Cortex of kidney (tissue), 1 donor: ENCODE measurements at places on chromosomes 6 and 20.

DNA sequence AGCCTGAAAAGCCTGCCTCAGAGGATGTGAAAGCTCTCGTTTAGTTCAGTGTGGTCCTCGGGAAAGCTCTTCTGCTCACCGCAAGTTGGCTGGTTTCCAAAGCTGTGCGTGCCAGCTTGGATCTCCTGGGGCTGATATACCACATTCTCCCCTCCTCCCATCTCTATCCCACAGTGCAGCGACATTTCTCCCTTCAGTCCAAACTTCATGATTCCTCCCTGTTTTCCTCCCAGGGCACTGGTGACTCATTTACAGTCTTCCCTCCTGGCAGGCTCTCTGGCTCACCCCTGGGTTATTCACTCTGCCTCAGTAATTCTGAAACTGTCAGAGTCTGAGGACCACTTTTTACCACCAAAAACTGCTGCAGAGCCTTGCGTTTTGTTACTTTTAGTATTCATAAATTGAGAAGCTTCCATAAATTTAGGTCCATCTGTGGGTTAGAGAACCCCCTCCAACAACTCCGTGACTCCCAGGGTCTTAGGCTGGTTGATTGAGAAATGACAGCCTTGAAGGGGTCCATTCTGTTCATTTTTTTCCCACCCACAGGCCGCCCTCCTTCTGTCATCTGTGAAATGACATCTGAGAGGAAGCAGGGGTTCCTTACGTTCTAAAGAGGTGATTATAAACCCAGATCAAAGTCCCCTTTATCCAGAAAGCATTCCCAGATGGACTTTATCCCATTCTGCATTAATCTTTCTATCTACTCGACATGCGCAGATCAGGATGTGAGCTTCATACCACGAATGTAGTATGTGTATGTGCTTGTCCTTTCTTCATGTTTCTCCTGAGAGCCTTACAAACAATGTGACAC, 6.1 kb downstream of the TRIM10 start:
- DNase-seq = no peak

DNA sequence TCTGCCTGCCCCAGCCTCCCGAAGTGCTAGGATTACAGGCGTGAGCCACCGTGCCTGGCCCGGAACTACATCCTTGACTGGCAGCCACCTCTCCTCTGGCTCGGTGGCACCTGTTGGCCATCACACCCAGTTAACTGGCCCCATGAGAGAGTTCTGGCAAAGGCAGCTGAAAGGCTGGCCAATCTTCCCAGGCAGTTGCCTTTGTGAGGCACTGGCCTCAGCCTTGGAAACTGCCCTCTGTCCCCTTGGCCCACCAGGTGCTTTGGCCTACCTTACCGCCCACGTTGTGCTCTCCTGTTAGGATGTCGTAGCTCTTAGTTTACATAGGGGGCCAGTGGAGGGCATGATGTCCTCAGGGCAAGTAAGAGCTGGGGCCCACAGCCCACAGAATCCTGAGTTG, 9.6 kb upstream of the MANBAL start:
- no peak for DNase-seq

DNA sequence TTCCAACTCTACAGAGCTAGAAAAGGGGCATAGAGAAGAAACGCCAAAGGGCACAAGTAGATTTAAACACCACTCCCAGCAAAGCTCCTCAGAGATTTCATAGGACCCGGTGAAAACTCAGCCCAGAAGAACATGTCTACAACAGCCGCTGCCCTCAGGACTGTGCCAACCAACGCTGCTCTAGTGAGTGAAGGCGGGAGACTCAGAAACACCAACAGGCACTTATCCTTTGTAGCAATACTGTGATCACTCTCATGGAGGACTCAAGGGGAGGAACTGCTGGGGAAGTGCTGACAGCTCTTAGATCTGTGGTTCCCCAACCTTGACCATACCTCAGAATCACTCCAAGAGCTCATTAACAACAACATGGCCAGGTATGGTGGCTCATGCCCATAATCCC, 39.5 kb downstream of the STAU1 start:
- DNase-seq = no peak

DNA sequence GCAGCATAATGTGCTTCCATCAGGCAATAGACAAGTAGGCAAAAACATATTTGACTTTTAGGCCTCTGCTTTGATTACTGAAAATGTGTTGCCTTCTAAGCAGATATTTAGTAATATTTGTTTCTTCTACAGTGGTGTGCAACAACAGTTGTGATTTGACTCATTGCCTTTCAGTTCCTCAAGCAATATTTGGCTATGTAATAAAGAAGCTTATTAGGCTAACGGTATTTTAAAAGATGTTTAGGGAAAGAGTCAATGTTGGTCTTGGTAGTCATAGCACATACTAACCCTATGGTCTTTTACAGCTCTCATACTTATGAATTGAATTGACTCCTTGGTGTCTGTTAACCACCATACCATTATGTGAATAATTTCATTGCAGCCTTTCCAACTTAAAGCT, 124.1 kb downstream of the GRIK2 start:
- no peak for DNase-seq

- DNase-seq = no peak
These were observed at the start of gene FILIP1 for GRCh38 chr6:75493400-75494064. Gene FILIP1 (minus strand): TSS chr6:75493800. CDS start chr6:75414972, 78,828 bp downstream.

DNA sequence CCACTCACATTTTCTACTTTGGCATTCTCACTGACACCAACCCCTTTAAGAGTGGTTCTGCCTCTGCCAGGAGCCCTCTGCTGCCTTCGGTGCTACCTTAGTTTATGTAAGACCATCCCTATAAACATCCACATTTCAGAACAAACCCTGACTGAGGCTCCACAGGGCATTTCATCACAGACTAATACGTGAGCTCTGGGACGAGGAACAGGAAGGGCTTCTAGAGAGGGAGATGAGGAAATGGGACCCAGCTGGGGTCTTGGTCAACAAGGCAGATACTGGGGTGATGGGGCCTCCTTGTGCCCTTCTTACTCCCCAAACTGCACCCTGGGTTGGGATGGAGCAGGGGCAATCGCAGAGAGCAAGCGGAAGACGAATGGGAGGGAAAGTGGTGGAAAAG, 86.5 kb upstream of the FYN start:
- DNase-seq = no peak

GRCh38 chr6:158033751-158034702, 52.4 kb downstream of the SYNJ2 start:
- no peak for DNase-seq

DNA sequence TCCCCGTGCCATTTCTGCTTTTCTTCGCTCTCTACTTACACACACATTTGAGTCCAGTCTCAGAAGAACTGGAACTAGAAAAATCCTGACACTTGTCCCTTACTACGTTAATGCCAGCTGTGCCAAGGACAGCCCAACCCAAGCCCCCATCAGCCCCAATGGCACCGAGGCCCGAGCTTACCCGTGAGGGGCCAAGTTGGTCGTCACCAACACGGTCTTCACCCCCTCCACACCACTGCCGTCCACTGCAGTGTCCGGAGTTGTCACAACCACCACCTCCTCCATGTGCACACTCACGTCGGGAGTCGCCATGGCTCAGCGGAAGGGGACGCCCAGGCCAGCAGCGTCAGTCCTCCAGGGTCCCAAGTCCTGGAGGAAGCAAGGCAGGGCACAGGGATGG, 7.8 kb downstream of the GMEB2 start:
- DNase-seq = no peak

GRCh38 chr6:143441010-143441409, 9.5 kb downstream of the ADAT2 start:
- DNase-seq = no peak

- DNase-seq = no peak
These were observed 88.8 kb downstream of the FYN start for GRCh38 chr6:111784433-111784832.

- no peak for DNase-seq
These were observed 228.2 kb downstream of the LY86 start for GRCh38 chr6:6816716-6817115.

GRCh38 chr6:163940705-163941623, 526.4 kb downstream of the QKI start:
- no peak for DNase-seq

GRCh38 chr6:46888031-46888430, 33.7 kb downstream of the ADGRF5 start:
- DNase-seq = no peak

DNA sequence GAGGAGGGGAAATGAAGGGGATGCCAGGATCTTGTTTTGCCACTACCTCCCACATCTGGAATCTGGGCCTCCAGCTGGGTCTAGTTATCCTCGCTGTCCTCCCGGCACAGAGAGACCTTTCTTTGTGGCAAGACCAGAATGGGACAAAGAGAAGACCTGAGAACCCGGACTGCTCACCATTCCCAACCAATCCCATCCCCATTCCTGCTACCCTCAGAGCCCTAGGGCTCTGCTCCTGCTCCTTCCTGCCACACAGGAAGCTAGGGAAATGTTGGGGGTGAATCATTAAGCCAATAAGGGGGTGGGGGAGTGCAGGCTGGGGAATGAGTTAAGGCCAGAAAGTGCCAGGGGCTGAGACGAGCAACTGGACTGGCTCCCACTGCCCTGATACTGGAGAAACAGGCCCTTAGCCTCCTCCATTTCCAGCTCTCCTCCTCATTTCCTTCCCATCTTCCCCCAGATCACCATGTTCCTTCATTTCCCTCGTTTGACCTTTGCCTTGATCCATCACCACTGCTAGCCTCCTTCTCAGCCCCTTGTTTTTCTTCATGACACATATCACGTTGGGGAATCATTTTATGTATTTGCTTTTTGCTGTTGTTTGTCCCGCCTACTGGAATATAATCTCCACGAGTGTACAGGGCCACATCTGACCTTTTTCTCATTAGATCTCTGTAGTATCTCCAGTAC, 4.6 kb upstream of the IER3 start:
- DNase-seq = no peak

GRCh38 chr6:43803055-43803782, 33.2 kb downstream of the VEGFA start:
- no peak for DNase-seq

- DNase-seq = no peak
These were observed 12.9 kb downstream of the CDYL start for GRCh38 chr6:4788953-4789584.

GRCh38 chr20:21867353-21867752, 161.9 kb downstream of the PAX1 start:
- DNase-seq = no peak

DNA sequence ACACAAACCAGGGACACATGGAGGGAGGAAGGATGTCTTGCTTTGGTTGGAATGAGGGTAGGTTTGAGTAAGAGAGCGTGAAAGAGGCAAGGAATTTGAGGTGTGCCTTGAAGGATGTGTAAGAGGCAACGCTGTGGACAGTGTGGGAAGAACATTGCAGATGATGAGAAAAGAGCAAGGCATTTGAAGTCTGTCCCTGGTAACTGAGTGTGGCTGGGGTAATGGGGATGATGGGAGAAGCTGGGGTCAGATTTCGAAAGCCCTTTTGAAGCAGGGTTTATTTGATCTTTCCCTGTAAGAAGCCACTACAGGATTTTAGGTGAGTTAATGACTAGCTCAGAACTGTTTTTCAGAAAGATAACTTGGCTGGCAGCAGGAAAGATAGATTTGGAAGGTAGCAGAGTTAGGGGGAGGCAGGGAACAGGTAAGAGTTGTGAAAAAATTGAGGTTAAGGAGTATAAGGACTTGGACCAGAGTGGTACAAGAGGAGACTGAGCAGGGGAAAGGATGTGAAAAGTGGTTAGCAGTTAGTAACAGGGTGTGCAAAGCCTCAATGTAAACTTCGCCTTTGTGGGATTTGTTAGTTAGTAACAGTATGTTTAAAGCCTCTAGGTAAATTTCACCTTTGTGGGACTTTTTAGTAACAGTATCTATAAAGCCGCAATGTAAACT, 17.7 kb downstream of the UTRN start:
- no peak for DNase-seq

DNA sequence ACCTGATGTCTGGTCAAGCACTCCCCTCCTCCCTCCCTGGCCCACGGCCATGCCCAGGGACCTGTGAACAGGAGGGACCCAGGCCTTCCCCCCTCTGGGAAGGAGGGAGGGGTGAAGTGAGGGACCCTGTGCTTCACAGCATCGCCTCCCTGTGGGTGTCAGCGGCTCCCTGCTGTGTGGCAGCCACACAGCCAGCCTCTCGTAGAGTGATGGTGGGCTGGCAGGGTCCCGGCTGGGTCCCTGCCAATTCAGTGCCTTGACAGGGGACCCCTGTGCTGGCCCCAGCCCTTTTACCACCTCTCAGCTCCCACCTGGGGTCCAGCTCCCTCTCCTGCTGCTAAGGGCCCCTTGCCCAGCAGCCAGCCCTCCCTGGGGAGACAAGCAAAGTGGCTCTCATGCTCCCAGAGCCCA, 31.3 kb upstream of the GRM4 start:
- DNase-seq = no peak

DNA sequence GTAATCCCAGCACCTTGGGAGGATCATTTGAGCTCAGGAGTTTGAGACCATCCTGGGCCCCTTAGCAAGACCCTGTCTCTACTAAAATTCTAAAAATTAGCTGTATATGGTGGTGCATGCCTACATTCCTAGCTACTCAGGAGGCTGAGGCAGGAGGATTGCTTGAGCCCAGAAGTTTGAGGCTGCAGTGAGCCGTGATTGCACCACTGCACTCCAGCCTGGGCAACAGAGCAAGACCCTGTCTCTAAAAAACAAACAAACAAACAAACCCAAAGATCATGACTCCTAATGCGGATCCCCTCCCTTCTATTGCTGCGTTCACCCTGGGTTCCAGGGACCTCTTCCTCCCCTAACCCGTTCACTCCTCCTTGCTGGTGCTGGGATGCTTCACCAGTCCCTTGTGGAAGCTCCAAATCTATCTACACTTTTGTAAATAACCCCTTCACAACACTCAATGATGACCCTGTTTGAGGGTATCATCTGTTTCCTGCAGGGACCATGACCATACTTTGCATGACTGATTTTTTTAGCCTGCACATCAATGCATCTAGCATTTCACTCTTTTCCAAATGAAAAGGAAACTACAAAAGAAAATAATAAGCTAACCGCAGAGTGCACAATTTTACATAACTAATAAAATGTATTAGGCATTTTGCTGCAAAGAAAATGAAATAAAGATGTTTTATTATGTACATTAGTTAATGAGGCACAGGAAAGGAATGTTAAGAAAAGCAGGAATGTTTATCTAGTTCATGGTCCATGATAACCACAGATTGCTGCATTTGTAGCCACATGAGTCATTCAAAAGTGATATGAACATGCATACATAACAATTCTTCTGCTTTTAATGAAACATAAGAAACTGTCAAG, 30.5 kb upstream of the IPCEF1 start:
- no peak for DNase-seq

DNA sequence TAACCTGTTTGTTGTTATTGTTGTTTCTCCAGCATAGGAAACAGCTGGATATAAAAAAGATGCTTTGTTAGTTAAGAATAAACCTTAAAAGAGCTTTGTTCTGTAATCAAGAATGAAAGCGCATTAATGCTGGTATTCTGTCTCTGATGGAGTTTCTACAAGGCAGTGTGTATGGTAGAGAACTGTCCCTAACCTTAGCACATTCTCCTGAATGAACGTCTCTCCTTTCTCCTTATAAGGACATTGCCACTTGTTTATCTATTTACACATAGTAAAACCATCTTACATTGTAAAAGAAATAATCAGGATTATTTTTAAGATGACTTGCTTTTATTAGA, 33.8 kb upstream of the LCA5 start:
- DNase-seq = no peak

DNA sequence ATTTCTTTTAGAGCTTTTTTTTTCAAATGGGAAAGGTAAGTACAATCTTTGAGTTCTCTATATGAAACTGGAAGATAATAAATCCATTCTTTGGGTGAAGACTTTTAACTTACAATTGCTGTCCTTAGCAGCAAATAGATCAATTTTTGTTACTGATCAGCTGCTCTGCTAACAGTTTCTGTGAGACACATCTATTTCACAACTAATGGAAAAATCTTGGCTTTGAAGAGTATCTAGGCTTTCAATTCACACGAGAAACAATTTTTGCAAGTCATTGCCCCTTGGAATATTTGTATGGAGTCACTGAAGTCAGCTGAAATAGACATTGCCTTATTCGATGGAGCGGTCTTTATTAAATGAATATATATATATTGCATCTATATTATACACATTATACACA, 20.5 kb upstream of the ARG1 start:
- DNase-seq = no peak
